ENCODE measurements at places on chromosomes 3 and 15.

DNA sequence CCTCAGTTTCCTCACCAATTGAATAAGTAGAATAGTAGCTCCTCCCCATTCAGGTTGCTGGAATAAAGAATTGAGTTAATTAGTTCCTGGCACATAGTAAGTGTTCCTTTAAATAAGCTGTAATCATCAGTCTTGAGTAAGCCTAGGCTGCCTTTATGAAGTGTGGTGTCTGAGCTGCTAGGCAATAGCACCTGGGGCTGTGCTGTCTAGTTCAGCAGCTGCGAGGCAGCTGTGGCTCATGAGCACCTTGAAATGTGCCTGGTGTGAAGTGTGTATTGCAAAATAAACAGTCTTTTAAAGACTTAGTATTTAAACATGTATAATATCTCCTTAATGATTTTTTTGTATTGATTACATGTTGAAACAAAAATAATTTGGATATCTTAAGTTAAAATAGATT lies 77.6 kb downstream of the TOP2B start:
- DNase-seq: peak; percentile 2

DNA sequence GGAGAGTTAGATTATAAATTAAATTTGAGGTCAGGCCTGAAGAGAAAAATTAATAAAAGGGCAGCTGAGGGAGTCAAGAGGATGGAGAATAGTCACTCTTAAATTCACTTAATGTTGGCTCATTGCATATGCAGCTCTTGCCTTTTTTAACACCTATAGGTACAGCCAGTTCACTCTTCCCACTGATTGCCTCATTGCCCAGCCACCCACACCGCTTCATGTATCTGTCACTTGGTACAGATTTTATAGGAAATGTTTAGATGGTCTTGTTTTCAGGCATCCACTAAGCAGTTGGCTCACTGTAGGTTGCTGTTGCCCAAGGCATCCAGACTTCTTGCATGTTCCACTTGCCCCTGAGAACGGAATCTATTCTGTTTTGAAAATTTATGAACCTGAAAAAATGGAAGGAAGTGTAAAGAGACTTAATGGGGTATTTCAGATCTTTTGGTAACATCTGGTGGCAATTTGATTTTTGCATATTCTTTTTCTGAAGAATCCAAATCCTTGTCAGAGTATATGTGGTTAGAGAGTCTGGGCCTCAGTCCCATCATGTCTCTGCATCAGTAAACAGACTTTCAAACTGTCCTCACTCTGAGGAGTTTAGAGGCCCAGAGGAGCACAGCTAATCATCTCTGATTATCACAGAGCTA lies 151.9 kb downstream of the RBPMS2 start:
- DNase-seq: no peak

- DNase-seq: no peak
Observed at GRCh38 chr3:4507024-4507596, 14.0 kb downstream of the ITPR1 start.

GRCh38 chr3:67635806-67636205 lies 18.6 kb downstream of the SUCLG2 start:
- no peak for DNase-seq

GRCh38 chr3:148694116-148694515 lies 3.6 kb upstream of the AGTR1 start:
- no peak for DNase-seq

- DNase-seq: no peak
Observed at GRCh38 chr15:26073430-26074333, 210.6 kb upstream of the ATP10A start.

DNA sequence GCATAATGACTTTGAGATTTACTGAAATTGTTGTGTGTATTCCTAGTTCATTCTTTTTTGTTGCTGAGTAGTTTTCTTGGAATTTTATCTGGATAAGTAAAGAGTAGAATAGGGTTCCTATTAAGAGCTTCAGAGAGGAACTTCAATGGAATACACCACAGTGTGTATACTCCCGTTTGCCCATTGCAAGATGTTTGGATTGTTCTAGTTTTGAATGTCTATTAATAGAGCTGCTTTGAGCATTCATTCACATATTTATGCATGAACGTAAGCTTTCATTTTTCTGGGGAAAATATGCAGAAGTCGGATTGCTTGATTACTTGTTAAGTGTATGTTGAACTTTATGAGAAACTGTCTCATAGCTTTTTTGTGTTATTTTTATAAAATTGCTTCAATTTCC lies 580.5 kb downstream of the OTOL1 start:
- DNase-seq: no peak

- DNase-seq: no peak
Observed at GRCh38 chr3:146342989-146343388, 92.1 kb upstream of the PLSCR4 start.

GRCh38 chr3:127233371-127233770 lies 40.4 kb downstream of the PRR23E start:
- peak; percentile 32 for DNase-seq

DNA sequence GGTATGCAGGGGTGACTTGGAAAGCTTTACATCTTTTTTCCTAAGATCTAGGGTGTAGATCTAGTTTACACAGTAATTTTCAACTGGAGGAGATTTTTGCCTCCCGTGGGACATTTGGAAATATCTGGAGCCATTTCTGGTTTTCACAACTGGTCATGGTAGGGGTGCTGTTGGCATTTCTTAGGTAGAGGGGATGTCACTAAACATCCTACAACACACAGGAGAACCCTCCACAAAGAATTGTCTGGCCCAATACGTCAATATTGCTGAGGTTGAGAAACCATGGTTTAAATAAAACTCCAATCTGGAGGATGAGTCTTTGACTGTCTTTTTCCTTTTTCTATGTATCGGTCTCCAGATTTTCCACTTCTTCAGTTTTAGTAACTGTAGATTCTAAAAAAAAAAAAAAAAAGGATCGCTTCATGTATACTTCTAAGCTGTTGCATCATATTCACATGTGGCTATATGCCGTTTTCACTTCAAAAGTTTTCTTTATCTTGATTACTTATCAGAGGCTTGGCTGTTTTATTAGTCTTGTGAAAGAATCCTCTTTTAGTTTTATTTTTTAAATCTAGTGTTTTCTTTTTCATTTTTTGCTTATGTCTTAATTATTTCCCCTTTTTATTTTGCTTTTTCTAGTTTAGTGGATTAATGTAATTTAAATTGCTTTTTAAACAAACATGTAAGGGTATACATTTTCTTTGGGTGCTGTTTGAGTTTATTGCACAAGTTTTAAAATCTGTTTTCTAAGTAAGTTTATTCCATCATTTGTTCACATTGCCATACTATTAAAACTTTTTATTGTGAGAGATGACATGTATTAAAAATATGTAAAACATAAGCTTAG lies 21.2 kb downstream of the UBE2Q2 start:
- no peak for DNase-seq

GRCh38 chr3:147575391-147575790 lies 166.2 kb downstream of the ZIC1 start:
- DNase-seq: no peak

DNA sequence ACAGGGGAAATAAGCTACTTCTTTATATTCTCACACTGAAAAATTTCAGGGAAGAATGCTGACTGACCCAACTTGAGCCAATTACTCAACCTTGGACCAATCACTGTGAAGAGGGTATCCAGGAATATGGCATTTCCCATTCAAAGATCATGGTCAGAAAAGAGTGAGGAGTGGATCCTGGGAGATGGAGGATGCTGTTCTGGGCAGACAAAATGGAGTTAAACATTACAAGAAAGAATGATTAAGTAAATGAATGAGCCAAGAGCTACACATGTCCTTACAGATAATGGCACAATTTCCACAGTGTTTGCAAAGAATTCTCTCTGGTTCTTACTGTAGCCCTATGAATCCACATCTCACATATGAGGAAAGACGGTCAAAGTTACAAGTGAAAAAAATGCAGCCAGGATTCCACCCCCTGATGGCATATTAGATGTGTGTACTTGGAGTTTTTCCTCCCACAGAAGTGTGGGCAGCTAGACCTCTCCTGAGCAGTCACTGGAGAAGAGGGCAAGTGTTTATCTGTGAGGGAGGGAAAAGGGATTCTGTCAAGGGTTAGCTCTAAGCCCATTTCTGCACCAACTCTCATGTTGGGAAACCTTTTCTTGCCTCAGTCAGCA lies 33.8 kb downstream of the AMOTL2 start:
- no peak for DNase-seq

DNA sequence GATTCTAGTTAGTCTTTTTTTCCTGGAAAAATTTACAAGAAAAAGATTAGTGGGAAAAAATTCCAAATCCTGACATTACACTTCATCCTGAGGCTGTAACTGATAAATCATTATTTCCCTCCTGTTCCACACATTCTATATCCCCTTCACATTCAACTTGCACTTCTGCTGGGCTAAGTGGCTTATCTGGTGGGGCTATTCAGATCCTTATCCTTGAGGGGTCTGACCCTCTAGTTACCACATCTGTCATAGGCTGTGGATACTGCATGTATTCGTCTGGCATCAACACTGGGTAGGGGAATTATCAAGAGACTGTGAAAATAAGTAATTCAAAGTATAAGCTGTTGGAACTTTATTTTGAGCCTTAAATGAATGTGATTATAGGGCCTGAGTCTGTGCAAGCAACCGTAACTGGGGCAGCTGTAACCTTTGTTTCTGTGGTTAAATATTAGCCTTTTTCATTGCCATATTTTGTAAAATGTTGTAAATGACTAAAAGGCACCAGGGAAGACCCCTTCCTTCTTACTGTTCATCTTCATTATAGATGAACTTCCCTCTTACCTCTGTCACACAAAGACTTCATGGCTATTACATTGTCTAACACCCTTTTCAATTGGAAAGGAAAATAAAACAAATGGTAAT lies 28.0 kb upstream of the TEX9 start:
- no peak for DNase-seq

DNA sequence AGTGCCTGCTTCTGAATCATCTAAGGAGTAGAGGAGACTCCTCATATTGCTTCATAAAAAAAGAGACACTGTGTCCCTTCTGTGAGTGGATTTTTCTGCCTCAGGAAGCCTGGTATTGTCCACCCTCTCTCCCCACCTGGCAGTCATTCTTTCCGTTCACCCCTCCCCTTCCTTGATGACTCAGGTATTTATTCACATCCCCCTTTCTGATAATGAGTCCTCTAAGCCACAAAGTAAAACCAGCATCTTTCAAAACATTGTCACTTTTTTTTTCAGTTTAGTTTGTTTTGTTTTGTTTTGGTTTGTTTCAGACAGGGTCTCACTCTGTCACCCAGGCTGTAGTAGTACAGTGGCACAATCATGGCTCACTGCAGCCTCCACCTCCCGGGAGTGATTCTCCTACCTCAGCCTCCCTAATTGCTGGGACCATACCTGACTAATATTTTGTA lies 65.2 kb upstream of the UBE2E1 start:
- DNase-seq: peak; percentile 65

- no peak for DNase-seq
Observed at GRCh38 chr3:40914475-40914874, 284.8 kb upstream of the CTNNB1 start.

GRCh38 chr3:10867384-10867783 lies 51.4 kb downstream of the SLC6A11 start:
- peak; percentile 21 for DNase-seq

- no peak for DNase-seq
Observed at GRCh38 chr3:129333891-129334290, 55.2 kb downstream of the HMCES start.

GRCh38 chr3:50876947-50877346 lies 202.2 kb downstream of the DOCK3 start:
- DNase-seq: no peak

GRCh38 chr15:84656972-84657371 lies 1.0 kb downstream of the NMB start:
- DNase-seq: no peak

- peak; percentile 41 for DNase-seq
Observed at GRCh38 chr3:153026026-153026425, 136.0 kb upstream of the RAP2B start.

DNA sequence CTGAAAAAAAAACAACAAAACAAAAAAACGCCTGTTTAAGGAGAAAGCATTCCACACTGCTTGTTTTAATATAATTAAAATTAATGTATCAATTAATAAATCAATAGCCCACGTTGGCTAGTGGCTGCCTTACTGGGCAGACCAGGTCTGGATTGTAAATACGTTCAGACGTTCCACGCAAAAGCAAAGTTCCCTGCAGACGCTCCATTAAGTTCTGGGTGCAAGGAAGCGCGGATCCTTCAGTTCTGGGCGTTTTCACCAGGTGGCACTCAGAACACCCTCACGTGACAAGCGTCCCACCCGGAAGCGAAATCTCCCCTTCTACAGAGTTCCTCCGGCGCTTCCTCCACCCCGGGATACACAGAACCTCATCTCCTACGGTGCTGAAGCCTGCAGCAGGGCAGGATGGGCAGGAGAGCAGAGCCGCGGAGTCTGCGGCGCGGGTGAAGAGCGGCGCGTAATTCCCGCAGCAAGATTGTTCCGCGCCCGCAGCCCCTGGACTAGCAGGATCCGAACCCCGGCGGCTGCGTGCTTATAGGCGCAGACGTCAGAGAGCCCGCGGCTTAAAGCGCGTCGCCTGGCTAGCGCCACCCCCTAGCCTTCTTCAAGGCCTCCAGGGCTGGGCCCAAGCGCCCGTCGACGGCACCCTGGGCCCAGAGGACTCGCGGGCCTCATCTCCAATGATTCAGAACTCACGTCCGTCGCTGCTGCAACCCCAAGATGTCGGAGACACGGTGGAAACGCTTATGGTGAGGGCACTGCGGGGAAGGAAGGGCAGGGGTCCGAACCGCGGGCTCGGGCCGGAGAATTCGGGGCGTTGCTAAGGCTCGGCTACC lies at the start of gene SLC25A38:
Gene SLC25A38, plus strand, starts transcription at position 326 of the 836 bp plus-strand sequence. Its CDS starts 355 bp downstream, at position 681.
- DNase-seq: peak; percentile 81

GRCh38 chr15:80576519-80577090 lies 118.5 kb upstream of the ABHD17C start:
- no peak for DNase-seq

DNA sequence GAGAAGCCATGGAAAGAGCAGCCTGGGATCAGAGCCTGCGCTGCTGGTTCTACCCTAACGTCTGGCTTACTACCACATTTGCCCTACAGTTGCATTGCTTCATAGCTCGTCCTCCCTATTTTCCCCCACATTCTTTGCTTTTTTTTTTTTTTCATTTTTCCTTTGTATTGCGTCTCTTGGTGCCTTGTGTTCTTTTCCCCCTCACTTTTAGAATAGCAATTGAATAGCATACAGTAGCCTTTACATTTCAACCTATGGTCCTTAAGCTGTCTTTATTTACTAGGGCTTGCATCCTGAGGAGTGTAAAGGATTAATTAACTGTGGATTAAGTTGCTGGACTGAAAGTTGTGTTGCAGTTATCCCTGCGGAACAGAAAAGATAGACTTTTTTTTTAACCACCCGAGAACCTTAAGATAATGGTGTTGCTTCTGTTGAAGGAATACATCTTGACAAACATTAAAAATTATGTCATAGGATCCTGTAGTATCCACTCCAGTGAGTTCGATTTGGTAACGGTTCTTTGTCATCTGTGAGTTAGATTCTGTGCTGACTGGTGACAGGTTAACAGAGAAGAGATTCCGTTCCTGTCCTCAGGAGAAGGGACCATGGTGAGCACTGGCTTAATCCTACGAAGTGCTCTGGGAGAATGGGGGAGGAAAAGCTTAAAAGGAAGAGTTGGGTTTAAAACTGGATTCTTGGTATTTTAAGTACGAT lies 417.4 kb upstream of the NAALADL2 start:
- peak; percentile 14 for DNase-seq
